ENCODE measurements at places on chromosomes 2 and 18. TPM values are rescaled to one million over a fixed set of nuclear protein-coding genes. Genes with fewer than 3 reads are reported as not detected.

DNA sequence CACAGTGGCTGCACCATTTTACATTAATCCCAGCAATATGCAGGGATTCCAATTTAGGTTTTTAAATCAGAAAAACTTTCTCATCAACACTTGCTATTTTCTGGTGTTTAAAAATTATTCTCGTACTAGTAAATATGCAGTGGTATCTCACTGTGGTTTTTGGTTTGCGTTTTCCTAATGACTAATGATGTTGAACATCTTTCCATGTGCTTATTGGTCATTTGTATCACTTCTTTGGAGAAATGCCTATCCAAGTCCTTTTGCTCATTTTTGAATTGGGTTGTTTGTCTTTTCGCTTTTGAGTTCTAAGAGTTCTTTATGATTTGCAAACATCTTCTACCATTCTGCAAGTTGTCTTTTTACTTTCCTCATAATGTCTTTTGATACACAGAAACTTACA lies 62.1 kb upstream of the TCF7L1 start:
- DNase-seq = no peak

Gene UGT1A1
- total RNA-seq = not detected

DNA sequence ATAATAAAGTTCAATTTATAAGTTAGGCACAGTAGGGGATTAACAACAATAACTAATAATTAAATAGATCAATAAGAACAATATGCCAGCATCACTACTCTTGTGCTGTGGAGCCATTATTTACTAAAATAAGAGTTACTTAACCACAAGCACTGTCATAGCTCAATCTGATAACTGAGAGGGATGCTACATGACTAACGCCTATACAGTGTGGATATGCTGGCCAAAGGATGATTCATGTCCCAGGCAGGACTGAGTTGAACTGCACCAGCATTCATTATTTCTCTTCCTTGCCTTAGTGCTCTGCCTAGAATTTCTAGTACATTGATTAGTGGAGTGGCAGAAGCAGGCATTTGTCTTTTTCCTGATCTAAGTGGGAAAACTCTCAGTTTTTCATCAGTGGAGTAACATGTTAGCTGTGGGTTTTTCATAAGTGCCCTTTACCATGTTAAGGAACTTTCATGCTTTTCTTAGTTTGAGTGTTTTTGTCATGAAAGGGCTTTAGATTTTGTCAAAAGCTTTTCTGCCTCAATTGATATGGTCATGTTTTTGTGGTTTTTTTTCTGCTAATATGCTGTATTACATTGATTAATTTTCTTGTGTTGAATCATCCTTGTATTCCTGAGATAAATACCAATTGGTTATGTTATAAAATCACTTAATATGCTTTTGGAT lies 21.7 kb downstream of the KIAA1328 start:
- DNase-seq = peak; percentile 3

Gene AMER3
- total RNA-seq = not detected

DNA sequence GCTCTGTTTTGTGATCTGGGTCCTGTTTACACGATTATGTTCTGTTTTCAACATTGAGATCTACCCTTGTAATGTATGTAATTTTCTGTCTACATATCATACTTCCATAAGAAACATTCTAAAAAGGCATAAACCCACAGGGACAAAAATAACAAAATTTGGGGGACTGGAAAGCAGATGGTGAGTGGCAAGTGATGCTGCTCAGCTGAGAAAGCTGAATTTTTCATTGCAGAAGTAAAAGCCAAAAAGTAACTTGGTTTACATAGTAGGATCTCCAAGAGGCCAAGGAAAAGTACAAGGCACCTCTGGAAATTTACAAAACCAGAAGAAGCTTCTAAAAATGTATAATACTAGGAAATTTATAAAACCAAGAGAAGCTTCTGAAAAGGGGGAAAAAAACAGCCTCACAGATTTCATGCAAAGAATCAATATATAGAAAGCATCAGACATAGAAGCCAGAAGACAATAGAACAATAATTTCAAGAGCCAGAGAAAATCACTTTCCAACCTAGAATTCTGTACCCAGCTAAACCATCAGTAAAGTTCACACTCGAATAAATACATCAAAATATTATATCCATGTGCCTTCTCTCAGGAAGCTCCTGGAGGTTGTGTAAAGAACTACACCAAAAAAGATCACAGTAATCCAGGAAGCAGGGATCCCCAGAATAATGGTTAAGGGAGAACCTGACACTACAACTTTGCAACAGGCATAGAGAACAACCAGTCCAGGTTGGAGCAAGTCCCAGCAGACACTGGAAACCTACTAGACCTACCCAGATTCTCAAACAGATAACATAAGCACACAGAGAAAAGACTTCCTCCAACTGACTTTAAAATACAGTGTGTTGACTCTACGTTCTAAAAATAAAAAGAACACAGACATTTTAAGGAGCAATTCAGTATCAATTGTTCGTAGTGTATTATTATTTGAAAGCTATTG lies 401.7 kb upstream of the HS6ST1 start:
- no peak for DNase-seq

DNA sequence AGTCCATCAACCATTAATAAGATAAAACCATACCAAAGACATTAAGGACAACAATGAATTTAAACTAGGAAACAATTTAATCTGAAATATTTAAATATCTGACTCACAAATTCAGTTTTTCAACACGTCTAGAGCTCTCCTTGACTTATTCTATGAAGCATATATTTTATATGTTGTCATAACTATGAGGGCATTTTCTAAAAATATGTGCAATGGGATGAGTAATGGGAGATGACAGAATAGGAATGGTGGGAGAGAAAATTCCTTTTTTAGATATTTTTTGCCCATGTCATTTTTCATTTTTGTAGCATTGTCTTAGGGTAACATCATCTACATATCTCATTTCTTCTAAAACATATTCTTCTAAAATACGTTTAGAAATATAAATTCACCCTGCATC lies 79.2 kb upstream of the CDH2 start:
- no peak for DNase-seq

Gene ACMSD
- total RNA-seq = not detected

GRCh38 chr18:22411446-22411845 lies 6.3 kb downstream of the CTAGE1 start:
- DNase-seq = no peak

Gene NAT8
- total RNA-seq = not detected

Data from CD4-positive, CD25-positive, alpha-beta regulatory T cell (primary cell).